Central memory CD4-positive, alpha-beta T cell (primary cell): ENCODE measurements at places on chromosomes 5 and 9.

- peak; percentile 85 for DNase-seq
These were observed 3.0 kb downstream of the GRK6 start for GRCh38 chr5:177429248-177430040.

DNA sequence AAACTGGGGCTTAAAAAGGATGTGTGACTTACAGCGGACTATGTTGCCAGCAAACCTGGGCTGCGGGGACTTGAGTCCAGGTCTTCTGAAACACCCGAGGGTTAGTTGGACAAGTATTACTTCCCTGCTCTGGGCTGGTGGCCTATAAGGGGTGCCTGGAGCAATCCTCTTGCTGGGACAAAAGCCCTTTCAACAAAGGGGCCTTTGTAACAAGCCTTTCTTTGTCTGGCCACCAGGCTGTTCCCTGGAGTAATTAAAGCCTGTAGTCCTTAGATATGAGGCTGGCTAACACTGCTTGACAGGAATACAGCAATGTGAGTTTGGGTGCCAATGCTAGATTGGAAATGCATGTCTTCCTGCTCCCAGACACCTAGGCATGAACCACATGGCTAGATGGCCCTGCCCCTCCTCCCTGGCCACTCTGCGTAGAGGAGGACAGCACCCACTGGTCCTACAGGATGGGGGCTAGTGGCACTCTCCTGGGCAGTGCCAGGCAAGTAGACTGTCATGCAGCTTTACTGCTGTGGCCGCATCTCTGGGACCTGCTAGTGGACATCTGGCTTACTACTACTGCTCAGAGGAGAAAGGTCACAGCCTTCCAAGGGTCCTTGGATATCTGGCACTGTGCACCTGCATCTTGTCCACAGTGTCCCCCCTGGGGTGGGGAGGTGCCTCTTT, 343.1 kb downstream of the ZSWIM6 start:
- no peak for DNase-seq

GRCh38 chr5:64682608-64683007, 7.7 kb upstream of the SHISAL2B start:
- DNase-seq = no peak

- no peak for DNase-seq
These were observed 81.0 kb upstream of the EQTN start for GRCh38 chr9:27377811-27378456.

- no peak for DNase-seq
These were observed 412 bp downstream of the PHF24 start for GRCh38 chr9:34958411-34958982.

DNA sequence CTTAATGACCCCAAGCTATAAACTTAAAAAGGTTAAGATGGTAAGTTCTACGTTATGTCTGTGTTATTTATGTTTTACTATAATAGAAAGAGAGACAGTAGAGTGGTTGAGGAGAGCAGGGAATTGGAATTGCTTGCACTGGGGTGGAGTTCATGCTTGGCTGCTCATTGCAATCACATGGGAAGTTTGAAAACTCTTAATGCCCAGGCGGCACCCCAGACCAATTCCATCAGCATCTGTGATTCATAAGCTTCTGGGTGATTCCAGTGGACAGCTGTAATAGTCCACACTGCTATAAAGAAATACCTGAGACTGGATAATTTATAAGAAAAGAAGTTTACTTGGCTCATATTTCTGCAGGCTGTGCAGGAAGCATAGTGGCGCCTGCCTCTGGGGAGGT, 323.9 kb upstream of the MSX2 start:
- DNase-seq = no peak

DNA sequence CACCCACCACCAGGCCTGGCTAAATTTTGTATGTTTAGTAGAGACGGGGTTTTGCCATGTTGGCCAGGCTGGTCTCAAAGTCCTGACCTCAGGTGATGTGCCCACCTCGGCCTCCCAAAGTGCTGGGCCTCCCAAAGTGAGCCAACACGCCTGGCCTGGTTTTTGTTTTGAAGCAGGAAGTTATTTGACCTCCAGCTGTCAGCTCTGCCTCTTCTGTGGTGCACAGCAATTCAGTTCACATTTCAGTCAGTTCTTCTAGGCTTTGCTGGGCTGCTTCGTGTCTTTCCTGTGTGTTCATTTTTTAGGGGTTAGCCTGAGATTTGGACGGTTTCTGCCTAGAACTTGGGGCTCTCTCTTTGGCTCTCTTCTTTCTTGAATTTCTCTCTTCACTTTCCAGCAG, 8.9 kb downstream of the LCN1 start:
- DNase-seq = no peak

GRCh38 chr9:35341585-35341984, 148.3 kb upstream of the RUSC2 start:
- no peak for DNase-seq

GRCh38 chr5:154478224-154478565, at the start of gene HAND1:
HAND1 (minus strand) TSS chr5:154478227; CDS start chr5:154478008, 219 bp downstream.
- no peak for DNase-seq

GRCh38 chr9:133982971-133983720, 9.0 kb downstream of the VAV2 start:
- no peak for DNase-seq

DNA sequence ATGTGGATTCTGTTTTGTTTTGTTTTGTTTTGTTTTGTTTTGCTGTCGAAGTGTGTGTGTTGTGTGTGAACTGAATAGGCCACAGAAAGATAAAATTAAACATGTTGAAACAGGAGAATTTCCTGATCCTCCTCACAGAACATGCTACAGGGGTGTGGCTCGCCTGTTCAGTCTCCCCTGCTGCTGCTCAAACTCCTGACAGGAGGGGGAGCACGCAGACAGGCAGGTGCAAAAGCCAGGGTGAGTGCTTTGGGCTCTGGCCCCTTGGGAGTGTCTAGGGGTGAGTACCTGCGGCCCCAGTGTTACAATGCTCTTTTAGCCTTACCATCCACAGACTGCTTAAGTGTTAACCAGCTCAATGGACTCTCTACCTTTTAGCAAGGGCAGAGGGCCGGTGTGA, 473.5 kb downstream of the MAT2B start:
- no peak for DNase-seq

GRCh38 chr9:83972286-83972685, 7.7 kb downstream of the HNRNPK start:
- no peak for DNase-seq

DNA sequence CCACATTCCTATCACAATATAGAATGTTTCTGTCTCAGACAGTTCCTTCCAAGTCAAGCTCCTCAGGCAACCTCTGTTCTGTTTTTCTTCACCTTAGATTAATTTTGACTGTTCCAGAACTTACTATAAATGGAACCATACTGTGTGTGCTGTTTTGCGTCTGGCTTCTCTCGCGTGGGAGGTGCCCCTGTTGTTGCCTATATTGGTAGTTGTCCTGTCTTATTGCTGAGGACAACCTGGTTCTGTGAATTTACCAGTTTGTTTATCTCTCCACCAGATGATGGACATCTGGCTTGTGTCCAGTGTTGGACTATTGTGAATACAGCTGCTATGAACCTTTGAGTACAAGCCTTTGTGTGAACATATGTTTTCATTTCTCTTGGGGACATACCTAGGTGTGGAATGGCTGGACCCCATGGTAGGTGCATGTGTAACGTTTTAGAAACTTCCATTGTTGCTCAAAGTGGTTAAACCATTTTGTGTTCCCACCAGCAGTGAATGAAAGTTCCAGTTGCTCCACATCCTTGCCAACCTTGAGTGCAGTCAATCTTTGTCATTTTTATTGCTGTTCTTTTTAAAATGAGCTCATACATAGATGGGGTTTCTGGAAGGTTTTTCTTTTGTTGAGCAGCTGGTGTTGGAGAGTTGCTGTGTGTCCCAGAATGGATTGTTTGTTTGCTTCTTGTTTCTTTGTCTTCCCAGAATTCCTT, 18.1 kb downstream of the HMCN2 start:
- DNase-seq = no peak

DNA sequence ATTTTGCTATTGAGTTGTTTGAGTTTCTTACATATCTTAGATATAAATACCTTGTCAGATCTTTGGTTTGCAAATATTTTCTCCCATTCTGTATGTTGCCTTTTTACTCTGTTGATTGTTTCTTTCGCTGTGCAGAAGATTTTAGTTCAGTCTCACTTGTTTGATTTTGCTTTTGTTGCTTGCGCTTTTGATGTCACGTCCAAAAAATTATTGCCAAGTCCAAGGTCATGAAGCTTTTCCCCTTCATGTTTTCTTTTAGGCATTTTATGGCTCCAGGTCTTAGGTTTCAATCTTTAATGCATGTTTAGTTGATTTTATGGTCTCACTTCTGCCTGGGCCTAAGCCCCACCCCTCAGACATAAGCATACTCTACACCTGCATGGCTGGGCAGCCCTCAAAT, 131.5 kb upstream of the TNC start:
- no peak for DNase-seq

- no peak for DNase-seq
These were observed 33.6 kb upstream of the TRIM32 start for GRCh38 chr9:116653348-116654058.
